Stimulated activated effector memory CD8-positive, alpha-beta T cell treated with anti-CD3 and anti-CD28 coated beads, Interleukin-12 subunit alpha, Interleukin-12 subunit beta, amount 100 ng/mL, for 72 hours (primary cell): ENCODE measurements at places on chromosomes 13 and 19.
A peak's percentile ranks its signal among the peaks of the same experiment; 100 is the strongest.

DNA sequence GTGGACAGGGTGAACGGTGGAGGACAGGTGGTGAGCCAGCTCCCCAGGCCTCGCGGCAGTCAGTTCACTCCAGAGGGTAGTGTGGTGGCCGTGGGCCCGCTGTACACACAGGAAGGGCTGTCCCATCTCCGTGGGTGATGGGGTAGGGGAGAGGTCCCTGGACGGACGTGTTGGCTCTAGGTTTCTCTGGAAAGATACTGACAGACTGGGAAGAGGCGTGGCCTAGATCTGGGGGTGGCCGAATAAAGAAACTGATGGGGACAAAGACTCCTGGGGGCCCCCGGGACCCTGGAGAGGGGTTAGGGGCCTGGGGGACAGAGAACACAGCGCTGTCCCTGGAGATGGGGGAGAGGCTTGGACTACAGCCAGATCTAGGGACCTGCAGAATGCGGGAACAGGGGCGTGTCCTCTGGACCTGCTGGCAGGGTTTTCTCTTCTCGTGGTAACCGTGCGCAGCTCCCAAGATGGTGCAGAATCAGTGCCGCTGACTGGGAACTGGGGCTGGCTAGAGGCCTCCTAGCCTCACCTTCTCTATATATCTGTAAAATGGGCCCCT, 4.0 kb upstream of the PRAM1 start:
- no peak for DNase-seq

GRCh38 chr19:6891761-6892385, 4.5 kb downstream of the ADGRE1 start:
- no peak for DNase-seq

DNA sequence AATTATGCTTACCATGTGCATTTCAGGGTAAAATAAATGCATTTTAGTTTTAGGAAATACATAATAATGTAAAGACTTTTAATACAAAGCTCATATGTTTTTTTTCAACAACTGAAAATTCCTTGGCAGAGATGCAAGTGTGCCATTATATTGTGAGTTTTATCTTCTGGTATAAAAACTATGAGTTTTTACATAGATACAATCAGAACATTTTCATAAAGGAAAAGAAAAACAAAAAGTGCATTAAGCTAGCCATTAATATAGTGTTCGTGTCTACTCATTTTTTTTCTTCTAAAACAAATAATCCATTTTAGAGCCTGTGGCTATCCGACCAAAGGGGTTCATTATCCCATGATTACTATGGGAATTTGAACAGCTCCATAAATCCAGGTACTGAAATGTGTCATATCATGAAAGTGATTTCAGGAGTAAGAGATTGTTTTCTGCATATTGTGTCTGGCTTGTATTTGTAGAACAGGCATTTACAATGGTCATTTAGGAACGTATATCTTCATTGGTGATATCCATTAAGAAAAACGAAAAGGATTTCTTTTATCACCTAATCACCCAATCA, 236.9 kb upstream of the SLC10A2 start:
- DNase-seq, result no peak

DNA sequence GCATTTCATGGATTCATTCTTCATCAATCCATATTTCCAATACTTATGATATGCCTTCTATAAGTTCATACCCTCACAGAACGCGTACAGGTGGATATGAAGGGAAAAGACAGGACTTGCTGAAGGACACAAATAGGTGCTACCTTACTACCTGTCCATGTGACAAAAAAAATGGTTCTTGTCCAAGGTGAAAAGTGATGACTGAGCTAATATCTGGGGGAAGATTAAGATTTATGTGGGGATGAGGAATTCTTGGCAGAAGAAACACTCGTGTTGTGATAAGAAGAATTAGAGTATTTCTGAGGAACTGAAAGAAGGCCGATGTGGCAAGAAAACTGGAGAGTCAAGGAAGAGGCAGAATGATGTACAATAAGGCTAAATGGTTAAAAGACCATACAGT, 356.4 kb upstream of the ATXN8OS start:
- DNase-seq, result no peak

DNA sequence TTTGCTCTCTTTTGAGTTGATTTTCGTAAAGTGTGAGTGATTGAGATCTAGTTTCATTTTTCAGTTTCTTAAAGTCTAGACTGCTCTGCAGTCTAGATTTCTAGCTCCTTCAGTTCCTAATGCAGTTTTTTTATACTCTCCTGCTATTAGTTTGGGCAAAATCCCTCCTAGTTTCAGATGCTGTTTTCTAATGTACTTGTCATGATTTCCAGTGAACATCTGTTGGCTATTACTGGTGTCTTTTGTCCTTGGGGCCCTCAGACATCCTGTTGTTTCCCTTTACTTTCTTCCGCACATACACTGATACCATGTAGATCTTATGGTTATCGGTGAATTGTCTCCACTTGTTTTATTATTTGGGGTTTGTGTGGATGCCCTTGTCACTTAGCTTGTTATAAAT, 292.1 kb downstream of the TDRD3 start:
- DNase-seq, result no peak

DNA sequence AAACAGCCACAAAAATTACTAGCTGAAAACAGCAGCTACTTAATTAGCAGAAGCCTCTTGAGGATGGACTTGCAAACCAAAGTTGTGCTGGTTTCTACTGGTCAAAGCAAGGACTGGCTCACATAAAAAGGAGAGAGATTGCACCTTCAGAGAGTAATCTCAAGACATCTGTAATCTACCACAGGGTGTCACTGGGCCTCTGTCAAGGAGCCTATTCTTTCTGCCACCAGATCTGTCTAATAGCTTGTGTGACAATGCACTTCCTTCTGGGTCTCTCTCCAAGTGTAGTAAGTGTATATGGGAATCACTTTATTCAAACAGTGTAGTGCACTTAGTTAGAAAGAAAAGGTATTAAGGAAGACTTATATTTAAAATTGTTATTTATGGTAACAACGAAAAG, 24.4 kb upstream of the ZNF561 start:
- DNase-seq, result no peak

DNA sequence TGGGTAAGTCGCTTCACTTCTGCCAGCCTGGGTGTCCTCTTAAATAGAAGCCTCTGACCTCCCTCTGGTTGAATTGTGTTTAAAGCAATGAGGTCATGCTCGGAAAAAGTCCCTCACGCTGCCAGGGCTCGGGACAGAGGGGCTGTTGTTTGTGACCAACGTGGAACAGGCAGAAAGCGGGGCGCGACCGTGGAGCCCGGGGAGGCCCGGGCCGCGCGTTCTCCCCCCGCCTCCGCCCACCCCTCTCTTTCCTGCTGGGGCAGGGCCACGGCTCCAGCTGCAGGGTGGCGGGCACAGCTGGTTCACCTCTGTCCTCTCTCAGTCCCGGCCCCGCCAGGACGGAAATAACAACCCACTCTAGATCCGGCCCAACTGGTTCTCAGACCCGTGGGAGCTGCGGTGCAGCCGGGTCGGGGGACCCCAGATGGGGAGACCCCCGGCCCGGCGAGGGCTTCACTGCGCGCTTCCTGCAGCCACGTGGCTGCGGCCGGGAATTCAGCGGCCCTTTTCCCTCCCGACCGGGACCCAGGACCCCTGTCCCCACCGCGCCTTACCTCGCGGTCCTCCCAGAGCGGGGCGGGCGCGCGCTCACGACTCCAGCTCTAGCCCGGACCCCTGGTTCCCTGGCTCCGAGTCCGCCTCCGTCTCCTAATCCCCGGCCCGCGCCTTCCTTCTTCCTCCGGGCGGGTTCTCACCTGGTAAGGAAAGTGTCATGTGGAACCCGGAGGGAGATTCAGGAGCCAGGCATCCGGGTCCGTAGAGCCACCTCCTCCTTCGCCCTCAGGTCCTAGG, 1.9 kb downstream of the CDC42EP5 start:
- no peak for DNase-seq

DNA sequence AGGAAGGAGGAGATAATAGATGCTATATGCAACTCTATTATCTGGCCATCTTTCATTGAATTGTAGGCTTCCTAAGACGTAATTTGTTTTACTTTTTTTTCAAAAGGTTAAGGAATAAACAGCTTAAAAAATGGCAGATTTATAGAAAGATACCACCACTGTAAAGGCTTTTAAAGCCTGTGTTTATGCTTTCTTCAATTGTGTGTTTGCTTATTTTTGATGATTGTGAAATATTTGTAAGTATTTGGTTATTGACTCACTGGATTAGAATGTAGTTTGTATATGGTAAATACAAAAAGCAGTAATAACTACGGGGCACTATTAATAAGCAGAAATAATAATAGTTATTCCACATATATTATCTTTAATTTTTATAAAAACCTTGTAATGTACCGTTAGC, 437.9 kb downstream of the KLF5 start:
- no peak for DNase-seq

GRCh38 chr19:54252243-54252642, 4.8 kb downstream of the LILRB5 start:
- DNase-seq, result no peak

- no peak for DNase-seq
Measured at GRCh38 chr13:46639033-46639981, 86.3 kb downstream of the LRCH1 start.

GRCh38 chr13:34884366-34884765, 57.7 kb upstream of the NBEA start:
- DNase-seq, result no peak

DNA sequence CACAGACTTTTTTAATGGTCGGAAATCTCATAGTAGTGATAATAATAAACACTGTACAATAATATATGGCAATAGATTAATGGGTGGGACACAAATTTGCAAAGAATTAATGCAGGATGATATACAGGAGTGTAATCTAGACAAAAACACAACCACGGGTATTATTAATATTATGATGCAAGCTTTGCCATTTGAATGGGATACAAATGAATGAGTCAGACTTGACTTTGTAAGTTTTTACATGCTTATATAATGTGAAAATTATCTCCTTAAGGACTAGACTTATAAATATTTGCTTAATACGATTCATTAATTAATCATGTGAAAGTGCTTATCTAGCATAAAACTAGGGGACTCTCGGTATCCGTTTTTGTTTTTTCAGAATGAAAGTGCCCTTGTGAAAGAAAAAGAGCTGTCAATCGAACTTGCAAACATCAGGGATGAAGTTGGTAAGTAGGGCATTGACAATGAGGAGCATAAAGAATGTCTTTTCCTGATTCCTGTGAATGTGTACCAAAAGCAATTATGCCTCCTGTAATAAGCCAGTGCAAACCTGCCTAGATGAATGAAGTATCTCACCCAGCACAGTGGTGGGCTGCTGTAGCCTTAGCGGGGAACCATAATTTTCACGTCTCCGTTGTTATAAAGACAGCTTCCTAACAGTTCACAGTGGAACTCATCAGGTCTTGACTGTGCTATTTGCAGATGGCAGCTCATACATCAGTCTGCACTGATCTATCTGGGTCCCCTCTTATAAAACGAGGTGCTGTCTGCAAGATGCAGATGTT, 155.7 kb downstream of the SLC7A1 start:
- no peak for DNase-seq

GRCh38 chr19:55175117-55175867, 4.8 kb downstream of the SYT5 start:
- DNase-seq, result no peak

GRCh38 chr13:98214008-98214643, 37.1 kb upstream of the RNF113B start:
- no peak for DNase-seq

DNA sequence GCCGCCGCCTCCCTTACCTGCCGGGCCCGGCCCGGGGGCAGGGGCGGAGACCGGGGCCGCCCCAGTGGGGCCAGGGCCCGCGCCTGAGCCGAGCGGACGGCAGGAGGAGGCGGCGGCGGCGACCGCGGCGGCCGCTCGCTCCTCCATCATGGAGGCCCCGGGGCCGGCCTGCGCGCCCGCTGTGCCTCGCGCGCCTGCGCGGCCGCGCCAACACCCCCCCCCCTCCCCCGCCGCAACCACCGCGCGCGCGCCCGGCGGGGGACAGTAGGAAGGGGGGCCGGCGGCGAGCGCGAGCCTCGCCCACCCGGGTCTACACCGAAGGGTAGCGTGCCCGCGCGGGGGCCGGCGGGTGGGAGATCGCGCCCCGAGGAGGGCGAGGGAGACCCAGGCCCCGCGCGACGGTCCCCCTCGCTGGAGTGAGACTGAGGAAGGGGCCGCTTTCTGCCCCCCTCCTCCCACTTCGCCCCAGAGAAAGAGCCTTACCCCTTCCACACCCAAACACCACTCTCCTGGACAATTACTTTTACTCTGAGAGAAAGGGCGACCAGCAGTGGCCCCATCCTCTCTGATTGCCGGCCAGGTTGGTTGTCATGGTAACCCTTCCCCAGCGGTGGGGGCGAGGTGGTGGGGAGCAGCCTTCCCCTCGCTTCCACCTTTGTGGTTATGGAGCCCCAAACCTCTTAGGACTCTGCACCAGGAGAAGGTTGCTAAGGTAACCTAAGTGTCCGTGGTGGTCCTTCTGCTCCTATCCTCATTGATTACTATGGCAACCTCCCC, at the start of gene STRN4:
Gene STRN4, minus strand, starts transcription at position 170 of the 777 bp plus-strand sequence. Its CDS starts 20 bp downstream, at position 150.
- DNase-seq, result peak; percentile 70

- no peak for DNase-seq
Measured at GRCh38 chr13:72505376-72505775, 222.1 kb downstream of the MZT1 start.

DNA sequence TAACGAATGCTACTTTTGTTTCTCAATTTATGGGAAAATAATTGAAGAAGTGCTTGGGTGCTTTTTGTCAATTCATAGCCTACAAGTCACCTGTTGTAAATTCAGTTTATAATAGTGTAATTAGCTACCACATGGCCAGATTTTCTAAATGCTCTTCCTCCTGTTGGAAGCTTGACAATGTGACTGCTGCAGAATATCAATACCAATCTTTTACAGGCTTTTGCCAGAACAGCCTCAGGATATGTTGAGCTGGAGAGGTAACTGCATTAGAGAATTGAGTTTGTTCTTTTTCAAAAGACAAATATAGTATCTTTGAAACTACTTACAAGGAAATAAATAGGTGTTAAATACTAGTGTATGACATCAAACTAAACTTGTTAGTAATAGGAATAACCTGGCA, 277.8 kb downstream of the POU4F1 start:
- DNase-seq, result no peak
